Inflammatory macrophage treated with lipopolysaccharide for 1 hour (primary cell): ENCODE measurements at places on chromosomes 1 and 21.
A peak's percentile ranks its signal among the peaks of the same experiment; 100 is the strongest.

DNA sequence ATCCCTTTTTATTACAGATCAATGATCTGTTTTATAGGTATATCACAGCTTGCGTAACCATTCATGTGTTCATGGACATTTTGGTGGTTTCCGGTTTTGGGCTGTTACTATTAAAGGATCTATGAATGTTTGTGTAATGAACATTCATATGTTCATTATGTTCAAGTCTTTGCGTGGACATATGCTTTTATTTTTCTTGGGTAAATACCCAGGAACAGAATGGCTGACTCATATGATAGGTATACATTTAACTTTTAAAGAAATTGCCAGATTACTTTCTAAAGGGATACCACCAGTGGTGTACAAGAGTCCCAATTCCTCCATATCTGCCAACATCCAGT lies 73.7 kb downstream of the SPATA46 start:
- DNase-seq: no peak

GRCh38 chr1:103525114-103525606 lies 339 bp upstream of the RNPC3 start:
- peak; percentile 45 for DNase-seq

DNA sequence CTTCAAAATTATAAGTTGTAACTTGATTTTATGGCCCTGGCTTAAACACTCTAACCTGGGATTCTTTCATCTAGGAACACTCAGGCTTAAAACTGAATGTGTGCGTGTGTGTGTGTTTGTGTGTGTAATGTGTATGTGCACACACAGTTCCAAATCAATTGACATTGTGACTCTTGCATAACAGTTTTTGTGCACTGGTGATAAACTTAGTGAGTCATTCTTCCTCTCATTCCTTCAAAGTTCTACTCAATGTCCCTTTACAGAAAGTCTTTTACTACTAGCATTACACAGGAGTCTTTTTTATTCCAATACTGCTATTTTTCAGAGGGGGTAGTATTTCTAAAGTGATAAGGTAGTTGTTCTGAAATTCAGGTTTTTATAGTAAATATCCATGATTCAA lies 943.6 kb downstream of the KCNT2 start:
- no peak for DNase-seq

DNA sequence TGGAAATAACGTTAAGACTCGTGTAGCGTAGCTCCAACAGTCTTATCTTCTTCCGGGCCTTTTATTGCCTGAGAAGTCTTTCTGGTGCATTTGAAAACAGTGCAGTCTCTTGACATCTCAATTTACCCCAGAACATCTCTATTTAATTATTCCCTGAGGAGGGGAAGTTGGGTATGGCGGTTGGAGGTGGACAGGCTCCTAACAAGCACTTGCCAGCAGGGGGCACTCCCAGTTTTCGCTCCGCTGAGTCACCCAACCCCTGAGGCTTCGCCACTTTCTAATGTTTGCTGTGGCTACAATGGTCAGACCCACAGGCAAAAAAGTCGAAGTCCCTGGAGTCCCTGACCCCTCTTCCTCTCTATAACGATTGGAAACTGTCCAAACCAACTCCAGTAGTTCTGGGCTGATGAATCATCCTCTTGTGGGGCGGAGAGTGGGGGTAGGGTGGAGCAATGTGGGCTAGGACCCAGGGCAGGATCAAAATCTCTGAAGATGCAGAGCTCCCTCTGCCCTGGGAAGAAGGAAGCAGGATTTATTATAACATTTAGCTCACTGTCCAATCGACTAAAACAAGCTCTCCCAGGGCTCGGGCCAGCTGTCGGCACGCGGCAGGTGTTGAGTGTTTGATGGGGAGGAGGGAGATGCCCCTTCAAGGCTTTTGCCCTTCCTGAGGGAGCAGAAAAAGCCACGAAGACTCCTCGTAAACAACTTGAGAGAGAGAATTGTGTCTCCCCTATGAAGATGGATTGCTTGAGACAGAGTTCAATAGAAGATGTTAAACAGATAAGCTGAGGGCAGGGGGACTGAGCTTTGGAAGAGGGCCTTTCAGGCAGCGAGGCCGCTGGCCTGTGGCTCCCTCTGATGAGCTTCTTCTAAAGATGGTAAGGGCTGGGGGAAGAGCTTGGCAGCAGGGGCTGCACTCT lies 85.7 kb downstream of the BRINP2 start:
- peak; percentile 13 for DNase-seq

DNA sequence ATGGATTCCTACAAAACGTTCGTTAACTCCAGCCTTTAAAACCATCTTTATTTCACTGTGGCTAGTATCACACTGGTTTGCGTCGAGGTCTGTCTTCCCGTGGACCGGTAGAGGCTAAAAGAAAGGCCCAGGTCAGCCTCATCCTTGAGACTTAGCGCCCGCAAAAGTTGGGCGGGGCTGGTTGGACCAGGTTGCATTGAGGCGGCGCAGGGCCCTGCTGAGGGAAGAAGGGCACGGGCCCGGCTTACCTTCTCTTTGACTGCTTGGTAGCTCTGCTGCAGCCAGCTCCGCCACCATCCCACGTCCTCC lies 455 bp downstream of the BSDC1 start:
- DNase-seq: no peak

DNA sequence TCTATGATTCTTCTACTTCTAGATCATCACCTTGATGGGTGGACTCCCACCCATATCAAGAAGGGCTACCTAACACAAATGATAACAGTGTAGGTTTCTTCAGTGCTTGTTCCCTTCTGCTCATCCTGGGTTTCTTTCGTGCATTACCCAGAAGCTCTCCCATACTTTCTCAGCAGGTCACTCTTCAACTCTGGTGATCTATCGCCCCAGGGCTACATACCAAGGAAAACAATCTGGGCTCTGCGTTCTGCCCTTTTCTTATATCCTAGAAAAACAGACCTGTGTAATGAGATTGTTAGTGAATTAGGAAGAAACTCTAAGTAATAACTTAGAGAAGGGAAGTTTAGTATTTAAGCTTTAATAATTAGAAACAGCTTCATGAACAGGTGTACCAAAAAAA lies 370.6 kb upstream of the SPAG17 start:
- no peak for DNase-seq

DNA sequence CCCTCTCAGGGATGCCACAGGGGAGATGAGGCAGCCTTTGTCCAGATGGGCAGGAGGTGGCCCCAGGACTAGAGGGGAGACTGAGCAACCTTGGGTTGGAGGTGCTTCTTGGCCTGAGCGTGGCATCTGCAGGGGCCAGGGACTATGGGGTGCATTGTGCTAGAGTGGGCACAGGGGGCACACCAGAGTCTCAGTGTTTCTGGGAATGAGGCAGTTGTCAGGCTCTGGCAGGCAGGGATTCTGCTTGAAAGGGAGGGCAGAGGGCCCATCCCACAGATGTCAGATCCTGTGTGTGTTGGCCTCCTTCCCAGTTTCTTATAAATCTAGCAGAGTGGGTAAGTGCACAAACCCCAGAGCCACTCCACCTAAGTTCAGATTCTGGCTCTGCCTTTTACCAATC lies 13.7 kb downstream of the LGR6 start:
- no peak for DNase-seq

GRCh38 chr21:27202301-27202700 lies 235.4 kb upstream of the ADAMTS5 start:
- DNase-seq: no peak

DNA sequence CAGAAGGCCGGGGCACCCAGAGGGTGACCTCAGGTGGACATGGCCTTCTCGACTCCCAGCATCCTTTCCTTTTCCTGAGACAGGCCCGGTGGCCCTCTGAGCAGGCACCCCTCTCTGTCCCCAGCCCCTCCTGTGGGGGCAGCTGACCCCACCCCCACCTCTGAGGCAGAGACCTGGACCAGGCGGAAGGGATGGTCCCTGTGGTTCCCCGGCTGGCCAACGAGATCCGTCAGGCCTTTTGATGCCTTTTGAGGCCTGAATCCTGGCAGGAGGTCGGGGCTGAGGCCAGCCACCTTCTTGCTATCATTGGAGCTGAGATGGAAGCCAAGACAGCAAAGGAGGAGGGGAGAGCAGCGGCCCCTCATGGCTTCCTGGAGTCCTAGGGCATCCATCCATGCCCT lies 50.2 kb upstream of the ACTRT2 start:
- no peak for DNase-seq

GRCh38 chr1:107529511-107530149 lies 388.8 kb downstream of the NTNG1 start:
- peak; percentile 40 for DNase-seq

- DNase-seq: no peak
These were observed 28.9 kb upstream of the S1PR1 start for GRCh38 chr1:101207891-101208290.

DNA sequence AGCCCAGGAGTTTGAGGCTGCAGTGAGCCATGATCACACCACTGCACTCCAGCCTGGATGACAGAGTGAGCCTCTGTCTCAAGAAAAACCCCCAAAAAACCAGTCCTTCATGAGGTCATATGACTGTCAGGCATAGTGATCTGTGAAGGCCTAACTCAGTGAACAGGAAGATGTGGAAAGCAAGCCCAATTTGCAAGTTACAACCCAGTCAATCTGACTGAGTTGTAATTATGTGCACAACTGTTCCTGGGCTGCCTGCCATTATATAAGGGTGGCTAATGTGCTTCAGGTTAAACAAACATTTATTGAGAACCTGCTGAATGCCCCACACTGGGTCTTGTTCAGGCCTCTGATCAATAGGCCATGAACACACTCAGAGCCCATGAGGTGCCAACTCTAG lies 38.2 kb upstream of the KIRREL1 start:
- peak; percentile 42 for DNase-seq

DNA sequence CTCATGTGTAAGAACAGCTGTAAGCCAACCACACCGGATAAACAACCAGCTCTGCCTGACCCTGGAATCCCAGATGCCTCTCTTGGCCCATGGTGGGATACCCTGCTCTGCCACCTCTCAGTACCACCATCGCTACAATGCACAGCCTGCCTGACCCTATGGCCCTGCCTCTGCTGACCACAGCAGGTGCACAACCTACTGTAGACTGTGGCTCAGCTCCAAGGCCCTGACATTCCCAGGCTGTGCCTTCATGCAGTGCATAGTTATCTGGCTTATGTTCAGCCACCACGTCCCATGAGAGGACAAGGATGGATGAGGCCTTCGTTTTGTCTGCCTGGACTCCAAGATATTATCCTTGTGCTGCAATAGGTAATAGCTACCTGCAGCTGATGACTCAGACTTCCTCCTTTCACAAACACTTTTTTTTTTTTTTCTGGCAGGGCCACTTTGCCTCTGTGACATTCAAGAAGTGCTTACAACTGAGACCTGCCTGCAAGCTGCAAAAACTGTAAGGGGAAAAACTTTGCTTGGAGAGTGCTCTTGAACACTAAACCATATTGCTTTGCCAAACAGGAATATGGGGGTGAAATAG lies 177.7 kb downstream of the URB2 start:
- DNase-seq: no peak

DNA sequence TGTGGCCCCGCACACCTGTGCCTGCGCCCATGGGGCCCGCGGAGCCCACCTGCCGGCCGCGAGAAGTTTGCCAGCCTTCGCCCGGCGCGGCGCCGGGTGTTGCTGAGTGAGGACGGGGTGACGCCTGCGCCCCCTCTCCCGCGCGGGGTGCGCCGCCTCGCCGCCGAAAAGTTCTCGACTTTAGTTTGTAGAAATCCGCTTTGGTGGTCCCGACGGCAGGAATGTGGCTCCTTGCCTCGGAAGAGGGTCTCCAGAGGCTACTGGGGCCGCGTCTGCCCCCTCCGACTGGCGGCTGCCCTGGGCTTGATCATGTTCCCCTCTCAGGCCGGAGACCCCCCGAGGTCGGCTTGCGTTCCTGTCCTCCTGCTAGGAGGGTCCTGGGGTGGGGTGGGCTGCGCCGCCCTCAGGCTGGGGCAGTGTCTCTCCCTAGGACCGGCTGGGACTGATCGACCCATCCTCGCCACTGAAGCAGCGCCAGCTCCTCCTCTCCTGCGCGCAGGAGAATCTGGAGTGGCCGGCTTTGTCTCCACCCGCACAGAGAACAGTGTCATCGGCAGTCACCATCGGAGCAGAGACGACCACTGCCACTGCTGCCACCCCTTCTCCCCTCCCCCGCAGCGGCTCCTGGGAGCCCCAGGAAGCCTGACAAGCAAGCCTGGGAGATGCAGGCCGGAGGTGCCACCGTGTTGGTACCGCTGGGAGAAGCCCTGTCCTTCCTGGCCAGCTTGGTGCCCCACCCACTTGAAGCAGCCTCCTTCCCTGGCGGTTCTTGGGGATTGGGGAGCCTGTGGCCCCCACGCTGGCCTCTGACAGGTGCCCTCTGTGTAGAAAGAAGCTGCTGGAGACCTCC lies 553 bp upstream of the SLC30A2 start:
- no peak for DNase-seq

GRCh38 chr21:40765811-40766210 lies 81.1 kb downstream of the DSCAM start:
- DNase-seq: no peak

DNA sequence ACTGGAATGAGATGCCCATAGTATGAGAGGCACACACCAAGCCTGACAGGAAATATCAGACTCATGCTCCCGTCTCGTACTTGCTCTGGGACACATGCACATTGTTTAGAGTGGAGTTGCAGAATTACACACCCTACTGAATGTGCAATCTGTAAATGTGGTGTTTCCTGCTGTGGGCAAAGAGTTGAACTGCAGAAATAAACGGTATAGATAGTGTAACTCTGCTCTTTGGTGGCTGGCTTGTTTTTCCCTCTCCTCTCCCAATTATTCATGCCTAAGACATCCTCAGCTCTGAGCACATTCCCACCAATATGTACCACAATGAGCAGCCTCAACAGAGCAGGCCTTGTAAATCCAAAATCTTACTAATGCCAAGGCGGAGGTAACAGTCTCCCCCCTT lies 90.1 kb upstream of the DIRAS3 start:
- DNase-seq: no peak

DNA sequence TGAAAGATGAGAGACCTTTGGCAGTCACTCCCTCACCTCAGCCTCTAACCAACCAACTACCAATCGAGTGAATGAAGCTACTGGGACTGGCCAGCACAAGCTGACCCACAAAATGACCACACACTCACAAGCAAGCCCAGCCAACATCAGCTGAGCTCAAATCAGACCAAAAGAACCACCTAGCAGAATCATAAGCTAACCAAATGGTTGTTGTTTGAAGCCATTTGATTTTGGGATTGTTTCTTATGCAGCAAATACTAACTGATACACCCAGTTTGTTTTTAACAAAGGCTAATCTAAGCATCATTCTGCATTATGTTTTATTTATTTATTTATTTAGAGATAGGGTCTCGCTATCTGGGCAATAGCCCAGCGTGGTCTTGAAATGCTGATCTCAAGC lies 310.4 kb downstream of the SETD4 start:
- no peak for DNase-seq

- no peak for DNase-seq
These were observed 54.5 kb downstream of the RRAGC start for GRCh38 chr1:38805036-38805435.
